AG04450 (cell line): ENCODE measurements at places on chromosomes 11 and 22. TPM values are rescaled to one million over a fixed set of nuclear protein-coding genes. Genes with fewer than 3 reads are reported as not detected.

DNA sequence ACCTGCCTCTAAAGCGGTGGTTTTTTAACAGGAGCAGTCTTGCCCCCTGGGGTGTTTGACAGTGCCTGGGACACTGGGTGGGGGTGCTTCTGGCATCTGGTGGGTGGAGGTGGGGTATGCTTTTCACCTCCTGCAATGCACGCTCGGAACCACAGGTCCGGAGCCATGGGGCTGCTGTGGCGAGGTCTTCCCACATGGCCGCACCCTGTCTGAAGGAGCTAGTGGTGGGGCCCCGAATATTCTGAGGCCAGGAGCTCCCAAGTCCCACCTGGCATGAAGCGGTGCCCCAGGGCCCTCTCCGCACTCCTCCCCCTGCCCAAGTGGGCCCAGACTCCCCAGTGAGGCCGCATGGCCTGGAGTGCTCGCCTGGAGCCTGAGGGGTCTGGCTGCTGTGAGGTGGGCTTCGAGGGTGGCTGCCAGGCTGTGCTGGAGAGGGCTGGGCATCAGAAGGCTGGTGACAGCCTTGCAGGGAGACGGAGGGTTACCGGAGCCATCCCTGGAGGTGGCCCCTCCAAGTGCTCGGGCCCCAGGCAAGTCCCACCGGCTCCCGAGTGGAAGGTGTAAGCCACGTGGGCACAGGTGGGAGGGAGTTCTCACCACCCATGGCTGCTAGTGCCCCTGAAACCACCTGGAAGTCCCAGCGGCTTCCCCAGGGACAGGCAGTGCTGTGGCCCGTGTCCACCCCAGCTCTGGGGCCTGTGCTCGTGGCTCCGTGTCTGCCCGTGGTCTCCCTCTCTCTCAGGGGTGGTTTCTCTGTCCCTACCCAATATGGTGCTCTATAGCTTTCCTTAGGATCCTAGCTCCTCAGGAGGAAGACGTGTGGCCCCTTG, 15.1 kb downstream of the TBX1 start:
- DNase-seq: no peak

DNA sequence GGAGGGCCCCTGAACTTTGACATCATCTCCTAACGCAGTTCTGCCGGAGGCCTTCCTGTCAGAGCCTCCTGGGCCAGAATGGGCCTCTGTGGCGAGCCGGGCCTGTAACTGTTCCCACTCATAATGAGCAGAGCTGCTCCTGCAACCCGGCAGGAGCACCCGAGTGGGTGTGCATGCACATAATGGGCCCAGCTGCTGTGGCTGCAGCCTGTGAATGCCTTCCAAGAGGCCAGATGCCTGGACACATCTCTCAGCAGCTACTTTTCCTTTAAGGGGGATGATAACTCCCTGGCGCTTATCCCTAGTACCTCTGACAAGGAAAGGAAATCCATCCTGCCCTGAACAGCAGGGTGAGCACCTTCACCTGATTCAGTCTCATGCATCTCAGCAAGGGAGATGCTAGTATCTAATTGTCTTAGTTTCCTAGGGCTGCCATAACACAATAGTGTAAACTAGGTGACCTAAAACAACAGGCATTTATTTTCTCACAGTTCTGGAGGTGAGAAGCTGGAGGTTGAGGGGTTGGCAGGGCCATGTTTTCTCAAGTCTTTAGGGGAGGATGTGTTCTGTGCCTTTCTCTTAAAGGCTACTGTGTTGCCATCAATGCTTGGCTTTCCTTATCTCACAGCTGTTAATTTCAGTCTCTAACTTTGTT, 120.5 kb downstream of the TEAD1 start:
- DNase-seq: no peak

Gene SMARCB1
- 155 and 180 TPM in 2 replicates for polyA plus RNA-seq

DNA sequence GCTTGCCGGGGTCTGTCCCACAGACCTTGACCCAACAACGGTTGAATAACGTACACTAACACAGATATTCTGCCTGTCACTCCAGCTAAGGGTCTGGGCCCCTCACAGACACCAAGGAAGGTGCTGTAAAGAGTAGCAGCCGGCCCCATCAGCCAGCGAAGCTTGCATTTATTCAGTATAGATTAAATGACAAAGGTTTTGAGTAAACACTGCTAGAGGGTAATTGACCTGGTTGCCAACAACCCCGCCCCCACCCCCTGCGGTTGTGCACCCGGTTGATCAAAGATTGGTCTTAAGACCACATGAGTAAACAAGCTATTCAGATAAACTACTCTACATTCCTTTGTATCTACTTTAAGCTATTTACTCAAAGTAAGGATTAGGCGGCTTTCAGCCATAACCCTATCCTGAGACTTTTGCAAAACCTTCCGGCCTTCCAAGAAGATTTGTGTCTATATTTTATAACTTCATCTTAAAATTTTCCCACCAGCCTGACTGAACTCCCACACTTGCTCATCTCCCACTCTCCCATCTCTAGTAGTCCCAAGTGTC, 4.8 kb upstream of the CKAP5 start:
- DNase-seq: no peak

Gene YAP1
- 117 and 144 TPM in 2 replicates for polyA plus RNA-seq

Gene LINC01488
- polyA plus RNA-seq: not detected in 2 replicates

Gene RAB36
- 2.6 and 3.5 TPM in 2 replicates for polyA plus RNA-seq

Gene ZC3H12C
- 9.3 and 10.9 TPM in 2 replicates for polyA plus RNA-seq

DNA sequence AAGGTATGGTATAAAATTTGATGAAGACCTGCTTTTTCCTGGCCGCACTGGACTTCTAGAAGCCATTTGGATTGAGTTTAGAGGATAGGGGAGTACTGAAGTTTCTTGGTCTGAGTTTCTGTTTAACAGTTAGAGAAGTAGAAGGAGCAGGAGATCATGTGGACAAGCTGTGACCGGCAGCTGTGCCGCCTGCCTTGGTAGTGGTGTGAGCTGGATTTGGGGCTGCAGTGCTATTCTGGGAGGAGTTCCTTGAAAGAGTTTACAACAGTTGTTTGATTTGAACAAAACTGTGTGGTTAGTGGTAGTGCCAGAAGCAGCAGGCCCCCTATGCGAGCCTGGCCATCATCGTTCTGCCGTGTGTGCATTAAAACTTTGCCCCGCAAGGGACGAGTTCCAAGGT, 105.2 kb downstream of the PDHX start:
- DNase-seq: no peak

- no peak for DNase-seq
Observed at GRCh38 chr11:15586741-15587473, 472.2 kb downstream of the INSC start.

- DNase-seq: no peak
Observed at GRCh38 chr11:102807921-102808320, 10.0 kb upstream of the MMP1 start.

DNA sequence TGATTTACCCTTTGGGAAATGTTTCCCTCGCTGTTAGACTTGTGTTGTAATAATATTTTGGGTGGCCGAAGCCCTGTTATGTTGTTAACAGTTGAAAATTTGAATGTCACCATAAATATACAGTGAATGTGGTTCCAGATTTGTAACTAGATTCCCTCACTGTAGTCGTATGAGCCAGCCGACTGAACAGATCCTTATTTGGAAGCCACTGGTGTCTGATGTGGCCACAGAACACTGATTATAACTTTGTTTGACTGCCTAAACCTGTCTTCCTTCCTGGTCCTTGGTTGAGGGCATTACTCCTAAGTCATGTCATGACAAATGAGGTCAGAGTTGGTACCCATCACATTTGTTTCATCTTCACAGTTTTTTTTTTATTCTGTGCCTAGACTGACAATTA, 45.4 kb downstream of the YAP1 start:
- DNase-seq: no peak

Gene C22orf42
- not detected in 2 replicates for polyA plus RNA-seq

DNA sequence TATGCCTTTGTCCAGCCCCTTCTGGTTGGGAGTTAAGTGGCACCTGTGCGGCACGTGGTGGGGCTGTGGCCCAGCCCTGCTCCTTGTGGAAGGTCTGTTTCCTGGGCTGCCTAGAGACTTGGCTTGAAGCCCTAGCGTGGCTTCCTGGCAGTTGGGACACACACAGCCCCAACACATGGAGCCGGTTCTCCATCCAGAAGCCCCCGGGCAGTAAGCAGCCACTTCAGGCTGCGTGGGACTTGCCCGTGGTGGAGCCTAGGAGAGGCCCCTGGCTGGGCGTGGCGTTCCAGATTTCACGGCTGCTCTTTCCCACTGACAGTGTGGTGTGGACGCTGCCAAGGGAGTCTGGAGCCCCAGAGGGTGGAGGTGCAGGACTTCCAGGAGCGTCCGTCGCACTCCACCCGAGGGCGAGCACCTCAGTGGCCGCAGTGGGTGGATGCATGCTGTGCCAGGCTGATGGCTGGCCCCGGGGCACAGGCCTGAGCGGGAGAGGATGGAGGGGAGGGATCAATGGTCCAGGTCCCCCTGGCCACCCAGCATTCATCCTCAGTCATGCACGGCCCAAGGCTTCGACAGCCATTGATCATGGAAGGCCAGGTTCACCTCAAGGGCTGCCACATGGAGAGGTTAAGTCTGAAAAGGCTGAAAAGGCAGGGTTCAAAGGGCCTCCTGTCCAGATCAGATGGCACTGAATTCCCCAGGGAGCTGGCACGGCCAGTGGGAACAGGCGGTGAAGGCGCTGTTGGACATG, 9.3 kb downstream of the CCND1 start:
- no peak for DNase-seq

GRCh38 chr11:17294033-17294432, 17.5 kb downstream of the NUCB2 start:
- no peak for DNase-seq

GRCh38 chr11:64419257-64419790, 60.4 kb downstream of the RPS6KA4 start:
- DNase-seq: no peak

Gene CATSPER1
- polyA plus RNA-seq: 0.25 and 0.40 TPM in 2 replicates

GRCh38 chr22:49923445-49923844, 5.0 kb downstream of the CRELD2 start:
- DNase-seq: no peak

DNA sequence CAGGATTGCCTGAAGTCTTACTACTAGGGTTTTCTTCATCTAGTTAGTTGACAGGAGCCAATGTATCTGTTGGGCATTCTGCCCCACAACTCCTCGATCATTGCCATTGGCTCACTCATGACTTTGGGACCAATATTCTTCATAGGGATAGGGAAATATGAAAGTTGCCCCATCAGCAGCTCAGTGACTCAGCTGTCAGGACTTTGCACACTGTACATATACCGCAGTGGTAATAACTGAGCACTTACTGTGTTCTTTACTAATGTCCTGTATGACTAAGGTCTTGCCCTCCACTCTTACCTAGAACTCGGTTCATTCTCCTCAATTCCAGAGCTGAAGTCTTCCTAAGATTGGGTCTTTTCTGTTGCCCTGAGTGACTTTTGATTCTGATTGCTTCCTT, 46.8 kb upstream of the PGR start:
- no peak for DNase-seq

Gene RAB30
- 9.3 and 11.8 TPM in 2 replicates for polyA plus RNA-seq

Gene ANO5
- not detected in 2 replicates for polyA plus RNA-seq

Gene MOB2
- 19.9 and 29.7 TPM in 2 replicates for polyA plus RNA-seq
